ENCODE measurements at places on chromosomes 7 and 10. TPM values are rescaled to one million over a fixed set of nuclear protein-coding genes. Genes with fewer than 3 reads are reported as not detected.

GPR26 gene
- total RNA-seq, result under 0.01 TPM

RNLS gene
- 14.1 TPM for total RNA-seq

ITIH5 gene
- 0.07 TPM for total RNA-seq

TAF6 gene
- 23.6 TPM for total RNA-seq

OR13A1 gene
- not detected for total RNA-seq

WDR86 gene
- not detected for total RNA-seq

MKX gene
- total RNA-seq, result 1.3 TPM

GHRHR gene
- not detected for total RNA-seq

RNF133 gene
- not detected for total RNA-seq

ST8SIA6 gene
- total RNA-seq, result 0.85 TPM

AOAH gene
- total RNA-seq, result not detected

SGMS1 gene
- 47.2 TPM for total RNA-seq

SLC26A3 gene
- total RNA-seq, result 0.14 TPM

TBC1D12 gene
- total RNA-seq, result 11.2 TPM

H2BK1 gene
- total RNA-seq, result not detected

AKR1C8 gene
- not detected for total RNA-seq

TRIM73 gene
- 2.1 TPM for total RNA-seq

CLIP2 gene
- 24.4 TPM for total RNA-seq

SPAG6 gene
- not detected for total RNA-seq

RBM20 gene
- total RNA-seq, result under 0.01 TPM

GRM3 gene
- total RNA-seq, result not detected

UFSP1 gene
- 7.9 TPM for total RNA-seq

FEZF1 gene
- under 0.01 TPM for total RNA-seq
